ENCODE measurements at places on chromosomes 13 and 19.
A peak's percentile ranks its signal among the peaks of the same experiment; 100 is the strongest.

- DNase-seq = no peak
Observed at GRCh38 chr13:44750630-44751029, 174.5 kb upstream of the TSC22D1 start.

DNA sequence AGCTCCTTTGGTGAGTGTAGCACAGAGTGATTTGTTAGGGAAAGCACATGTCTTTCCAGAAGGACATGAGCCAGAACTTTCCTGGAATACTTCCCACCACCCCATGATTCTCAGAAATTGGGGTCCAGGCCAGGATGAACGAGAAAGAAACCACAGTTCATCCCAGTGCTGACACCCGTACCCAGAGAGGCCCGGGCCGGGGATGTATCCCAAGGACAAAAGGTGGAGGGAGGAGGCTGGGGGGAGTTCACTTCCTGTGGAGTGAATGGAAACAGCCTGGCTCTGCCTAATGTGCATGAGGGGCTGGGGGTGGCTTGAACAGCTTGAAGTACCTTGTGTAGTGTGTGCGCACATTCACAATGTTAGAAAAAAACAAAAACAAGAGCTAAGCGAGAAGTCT is 47.5 kb downstream of the CDADC1 start:
- peak; percentile 20 for DNase-seq

- no peak for DNase-seq
Observed at GRCh38 chr19:49676136-49676783, 811 bp upstream of the PRMT1 start.

DNA sequence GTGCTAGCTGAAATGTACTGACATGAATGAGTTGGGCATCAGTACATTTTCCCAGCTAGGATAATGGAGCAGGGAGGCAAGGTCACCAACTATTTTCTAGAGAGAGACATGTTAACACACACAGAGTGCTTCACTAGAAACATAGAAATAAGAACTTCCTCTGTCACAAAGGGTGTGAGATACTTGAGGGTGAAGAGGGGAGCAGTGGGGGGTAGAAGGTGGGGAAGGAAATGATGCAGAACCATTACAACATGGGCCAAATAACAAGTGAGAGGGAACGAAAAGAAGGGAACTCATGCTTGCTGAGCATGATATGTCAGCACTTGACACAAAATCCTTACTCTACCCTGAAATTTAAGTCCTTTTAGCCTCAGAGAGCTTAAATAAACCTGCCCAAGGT is 87.8 kb upstream of the RFC3 start:
- no peak for DNase-seq

DNA sequence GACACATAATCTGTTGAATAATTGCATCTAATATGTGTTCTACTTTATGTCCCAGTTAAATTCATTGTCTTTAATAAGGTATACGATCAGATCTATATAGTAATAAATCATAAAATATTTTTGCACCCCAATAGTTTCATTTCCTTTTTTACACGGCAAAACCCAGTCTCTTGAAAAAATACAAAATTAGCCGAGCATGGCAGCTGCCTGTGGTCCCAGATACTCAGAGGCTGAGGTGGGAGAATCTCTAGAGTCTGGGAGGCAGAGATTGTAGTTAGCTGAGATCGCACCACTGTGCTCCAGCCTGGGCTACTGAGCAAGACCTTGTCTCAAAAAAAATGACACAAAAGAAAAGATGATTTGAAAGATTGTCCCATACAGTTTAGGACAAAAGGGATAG is 52.3 kb upstream of the PARP4 start:
- DNase-seq = no peak

DNA sequence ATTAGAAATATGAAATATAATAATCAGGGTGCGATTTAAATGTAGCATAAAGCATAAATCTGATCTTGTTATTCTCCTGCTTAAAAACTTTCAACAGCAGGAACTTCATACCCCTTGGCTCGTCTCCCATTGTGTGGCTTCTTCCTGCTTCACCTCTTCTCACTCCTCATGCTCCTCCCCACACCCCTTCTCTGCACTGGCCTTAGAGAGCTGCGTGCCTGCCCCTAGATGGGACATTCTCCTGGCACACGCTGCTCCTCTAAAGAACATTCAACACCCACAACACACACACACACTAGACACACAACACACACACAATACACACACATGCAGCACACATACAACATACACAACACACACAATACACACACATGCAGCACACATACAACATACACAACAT is 104.6 kb upstream of the RAP2A start:
- no peak for DNase-seq

GRCh38 chr13:60214213-60215055 is 50.7 kb upstream of the DIAPH3 start:
- no peak for DNase-seq

DNA sequence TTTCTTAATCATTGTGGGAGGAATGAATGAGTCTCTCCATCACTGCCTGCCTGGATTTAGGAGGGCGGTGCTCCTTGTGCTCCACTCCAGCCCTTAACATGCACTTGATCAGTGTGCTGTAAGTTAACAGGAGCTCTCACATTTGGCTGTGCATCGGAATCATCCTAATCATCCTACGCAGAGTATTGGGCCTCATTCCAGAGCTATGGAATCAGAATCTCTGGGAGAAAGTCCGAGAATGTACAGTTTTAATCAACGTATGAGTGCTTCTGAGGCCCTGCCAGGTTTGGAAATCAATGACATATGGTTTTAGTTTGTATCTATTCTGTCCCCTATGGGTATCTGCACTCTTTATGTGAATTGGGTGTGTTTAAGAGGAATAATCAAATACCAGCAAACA is 34.9 kb upstream of the DCLK1 start:
- DNase-seq = no peak

- no peak for DNase-seq
Observed at GRCh38 chr19:17457616-17458015, 3.1 kb downstream of the NXNL1 start.

DNA sequence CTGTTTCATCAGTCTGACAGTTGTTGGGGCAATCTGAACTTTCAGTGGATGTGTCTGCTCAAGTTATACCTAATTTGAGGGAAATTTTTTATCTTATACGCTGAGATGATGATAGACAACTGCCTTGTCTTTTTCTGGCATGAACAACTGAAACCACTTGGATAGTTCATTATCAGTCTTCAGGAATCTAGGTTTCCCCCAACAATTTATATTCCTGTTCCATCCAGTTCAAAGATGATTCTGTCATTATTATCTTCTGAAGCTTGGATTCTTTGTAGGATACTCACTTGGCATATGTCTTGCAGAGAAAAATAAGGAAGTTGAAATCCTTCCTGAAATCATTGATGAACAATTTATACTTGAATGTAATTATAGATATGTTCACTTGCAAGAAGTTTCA is 193.7 kb downstream of the LMO7 start:
- no peak for DNase-seq

Measured in G401 (cell line).